ENCODE measurements at places on chromosomes 13 and 19. TPM values are rescaled to one million over a fixed set of nuclear protein-coding genes. Genes with fewer than 3 reads are reported as not detected.

DNA sequence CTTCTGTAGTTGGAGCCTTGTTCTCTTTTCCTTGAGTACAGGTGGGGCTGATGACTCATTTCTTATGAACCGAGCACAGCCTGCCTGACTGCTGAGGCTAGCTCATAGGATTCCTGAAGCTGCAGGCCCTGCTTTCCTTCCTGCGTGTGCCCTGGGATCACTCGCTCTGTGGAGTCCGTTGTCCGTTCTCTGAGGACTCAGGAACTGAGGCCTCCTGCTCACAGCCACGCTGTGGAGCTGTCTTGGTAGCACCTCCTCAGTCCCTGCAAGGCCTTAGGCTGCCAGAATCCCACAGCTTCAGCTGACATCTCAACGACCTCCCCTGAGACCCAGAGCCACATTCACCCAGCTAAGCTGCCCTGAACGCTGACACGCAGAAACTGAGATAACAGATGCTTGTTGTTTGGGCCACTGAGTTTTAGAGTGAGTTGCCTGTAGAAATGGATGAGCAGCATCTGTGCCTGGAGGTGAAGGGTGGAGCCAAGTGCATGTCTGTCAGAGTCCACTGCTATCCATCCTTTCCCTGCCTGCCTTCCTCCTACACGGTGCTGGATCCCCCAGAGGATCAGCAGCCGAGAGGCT is 72.9 kb downstream of the ARHGEF7 start:
- DNase-seq = no peak

The GIPC3 gene
- polyA plus RNA-seq = 1.8 TPM

DNA sequence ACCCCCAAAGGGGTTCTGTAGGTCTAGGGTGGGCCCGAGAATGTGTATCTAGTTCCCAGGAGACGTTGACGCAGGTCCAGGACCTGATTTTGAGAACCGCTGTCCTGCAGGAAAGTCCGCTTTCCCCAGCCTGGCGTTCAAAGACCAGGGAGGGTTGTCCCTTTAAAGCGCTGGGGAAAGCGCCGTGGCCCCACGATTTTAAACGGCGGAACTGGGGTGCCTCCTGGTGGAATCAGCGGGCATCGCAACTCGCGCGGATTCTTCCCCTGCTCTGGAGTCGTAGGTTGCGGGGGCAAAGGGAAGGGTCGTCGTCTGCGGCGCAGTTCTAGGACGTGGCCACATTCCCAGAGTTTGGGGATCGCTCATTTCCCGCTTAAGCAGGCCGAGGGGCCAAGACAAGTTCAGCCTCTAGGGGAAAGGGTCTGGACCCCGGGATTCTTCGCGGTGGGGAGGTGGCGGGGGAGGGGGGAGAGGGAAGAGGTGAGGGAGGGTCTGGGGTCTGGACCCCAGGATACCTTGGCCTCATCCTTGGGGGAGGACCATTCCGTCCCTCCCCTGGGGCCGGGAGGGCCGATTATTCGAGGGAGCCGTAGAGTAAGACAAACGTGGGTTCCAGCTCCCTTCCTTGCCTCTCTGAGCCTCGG is 7.7 kb downstream of the PNMA8B start:
- DNase-seq = peak; percentile 76

GRCh38 chr13:94435604-94436226 is 43.8 kb downstream of the DCT start:
- DNase-seq = no peak

The ZNF136 gene
- 17.4 TPM for polyA plus RNA-seq

GRCh38 chr19:2558543-2558942 is 82.6 kb downstream of the GADD45B start:
- no peak for DNase-seq

The METTL21C gene
- polyA plus RNA-seq = not detected

GRCh38 chr13:24502533-24503378 is 9.8 kb downstream of the PARP4 start:
- no peak for DNase-seq
